ENCODE measurements at places on chromosomes 5 and 9. TPM values are rescaled to one million over a fixed set of nuclear protein-coding genes. Genes with fewer than 3 reads are reported as not detected.

Gene FAM151B
- 0.92 TPM for total RNA-seq

Gene FAM200C
- total RNA-seq = 0.87 TPM

- H3K27me3 ChIP-seq = no peaks in the 10 kb centered on the region
- no peaks in the 10 kb centered on the region for H3K36me3 ChIP-seq
- no peak overlapping the region for H3K4me3 ChIP-seq
Observed at GRCh38 chr5:88956416-88956815, 73.4 kb upstream of the MEF2C start.

GRCh38 chr9:120693700-120694008 is 20.6 kb downstream of the MEGF9 start:
- peaks cover 12% of the 10 kb centered on the region for H3K4me1 ChIP-seq
- no peak for DNase-seq
- no peaks in the 10 kb centered on the region for H3K27me3 ChIP-seq
- H3K4me3 ChIP-seq = no peak overlapping the region

- no peak overlapping the region for H3K27ac ChIP-seq
- H3K4me1 ChIP-seq = no peaks in the 10 kb centered on the region
- H3K36me3 ChIP-seq = no peaks in the 10 kb centered on the region
- H3K4me3 ChIP-seq = no peak overlapping the region
Observed at GRCh38 chr9:26537211-26537610, 355.4 kb downstream of the CAAP1 start.

DNA sequence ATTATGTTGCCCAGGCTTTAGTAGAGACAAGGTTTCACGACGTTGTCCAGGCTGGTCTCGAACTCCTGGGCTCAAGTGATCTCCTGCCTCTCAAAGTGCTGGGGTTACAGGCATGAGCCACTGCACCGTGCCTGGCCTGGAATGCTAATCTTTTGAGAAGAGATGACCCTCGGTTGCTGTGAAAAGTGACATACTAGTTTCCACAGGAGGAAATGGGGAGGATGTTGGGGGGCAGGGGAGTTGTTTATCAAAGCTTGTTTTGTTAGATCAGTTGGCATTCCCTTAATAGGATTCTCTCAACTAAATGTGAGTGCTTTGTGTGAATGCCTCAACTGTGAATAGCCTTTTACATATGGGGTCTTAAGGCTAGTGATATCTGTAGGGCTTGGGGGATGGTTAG is 16.4 kb upstream of the MATR3 start:
- H3K27me3 ChIP-seq = no peaks in the 10 kb centered on the region
- H3K36me3 ChIP-seq = peaks cover 12% of the 10 kb centered on the region
- H3K27ac ChIP-seq = peak overlapping the region; percentile 91
- H3K4me3 ChIP-seq = peak overlapping the region; percentile 18

DNA sequence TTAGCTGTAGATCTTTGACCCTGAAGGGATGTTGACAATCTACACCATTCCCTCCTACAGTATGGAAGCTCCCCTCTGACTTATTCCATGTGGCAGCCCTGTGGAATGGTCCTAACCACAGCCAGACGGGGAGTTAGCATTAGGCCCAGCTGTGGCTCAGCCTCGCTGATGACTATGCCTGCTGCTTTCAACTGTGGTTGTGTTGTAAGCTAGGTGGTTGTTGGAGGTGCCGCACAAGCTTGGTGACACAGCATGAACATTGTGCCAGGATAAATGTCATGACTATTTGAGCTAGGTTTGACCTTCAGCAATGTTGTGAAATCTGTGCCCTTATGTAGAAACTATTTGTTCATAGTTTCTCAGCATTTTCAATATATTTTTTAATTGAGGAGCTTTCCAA is 40.6 kb downstream of the SGCD start:
- DNase-seq = no peak
- H3K27ac ChIP-seq = no peak overlapping the region
- no peaks in the 10 kb centered on the region for H3K27me3 ChIP-seq
- H3K36me3 ChIP-seq = no peaks in the 10 kb centered on the region
- H3K4me1 ChIP-seq = no peaks in the 10 kb centered on the region
- no peak overlapping the region for H3K4me3 ChIP-seq

Gene SPINK5
- total RNA-seq = 550 TPM

Gene EIF4EBP3
- total RNA-seq = 5.2 TPM

Gene IFNB1
- total RNA-seq = not detected

DNA sequence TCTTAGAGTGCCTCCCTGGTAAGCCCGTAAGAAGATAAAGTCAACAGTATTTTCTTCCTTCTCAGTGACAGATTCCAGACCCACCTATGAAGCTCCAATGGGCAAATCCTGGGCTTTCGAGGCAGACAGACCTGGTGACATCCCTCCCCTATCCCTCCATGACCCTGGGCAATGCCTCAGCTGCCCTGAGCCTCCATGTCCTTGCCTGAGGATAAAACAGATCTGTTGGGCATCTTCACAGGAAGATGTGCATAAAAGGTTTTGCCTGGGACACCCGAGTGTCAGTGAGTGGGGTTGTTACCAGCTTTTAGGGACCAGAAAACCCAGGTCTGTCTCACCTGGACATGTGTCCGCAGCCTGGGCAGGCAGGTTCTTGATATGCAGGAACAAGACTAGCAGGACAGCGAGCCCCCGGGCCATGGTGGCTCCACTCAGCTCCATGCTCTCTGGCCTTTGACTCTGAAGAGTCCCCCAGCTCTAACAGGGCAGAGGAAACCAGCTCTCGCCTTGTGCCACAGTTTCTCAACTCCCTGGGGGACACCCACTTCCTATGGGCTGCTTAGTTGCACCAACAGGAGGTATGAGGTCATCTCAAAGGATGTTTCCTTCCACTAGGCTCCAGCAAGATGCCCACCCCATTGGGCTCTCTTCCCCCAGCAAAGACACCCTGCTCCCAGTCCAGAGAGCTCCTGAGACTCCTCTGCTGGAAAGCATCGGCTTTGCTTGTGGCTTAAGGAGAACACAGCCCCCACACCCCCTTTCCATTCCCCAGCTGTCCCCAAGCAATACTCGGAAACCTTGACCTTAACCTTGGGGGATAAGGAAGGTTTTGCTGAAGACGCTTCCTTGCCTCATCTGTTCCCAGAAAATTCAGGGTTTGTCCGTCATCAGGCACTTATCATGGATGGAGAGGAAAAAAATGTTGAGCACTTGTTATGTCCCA is at the start of gene FCN1:
FCN1 (minus strand) TSS at position 482 of the 943 bp plus-strand sequence; CDS start at position 441, 41 bp downstream.
- no peak within 1 kb of the TSS for H3K27ac ChIP-seq
- H3K4me1 ChIP-seq = no peaks in the 10 kb centered on the region
- no peaks in the 10 kb centered on the region for H3K36me3 ChIP-seq
- no peaks in the 10 kb centered on the region for H3K27me3 ChIP-seq
- no peak for DNase-seq

DNA sequence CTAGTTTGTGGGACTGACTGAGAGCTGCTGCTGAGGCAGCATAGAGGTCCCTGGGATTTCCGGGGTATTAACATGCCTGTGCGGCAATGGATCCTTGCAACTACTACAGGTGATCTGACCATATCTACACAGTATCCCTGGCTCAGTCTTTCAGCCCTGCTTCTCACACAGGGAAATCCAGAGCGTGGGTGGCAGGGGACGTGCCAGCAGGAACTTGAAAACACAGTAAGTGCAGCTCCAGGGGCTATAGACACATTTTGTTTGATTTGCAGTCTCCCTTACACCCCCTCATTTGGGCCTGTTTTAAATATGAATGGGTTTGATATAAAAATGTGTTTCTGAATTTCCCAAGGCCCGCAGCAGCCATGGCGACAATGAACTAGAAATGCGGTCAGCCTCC is 209.5 kb downstream of the DCP2 start:
- H3K27me3 ChIP-seq = no peaks in the 10 kb centered on the region
- no peak overlapping the region for H3K4me3 ChIP-seq
- H3K36me3 ChIP-seq = no peaks in the 10 kb centered on the region
- H3K27ac ChIP-seq = no peak overlapping the region
- DNase-seq = no peak
- H3K4me1 ChIP-seq = peaks cover 19% of the 10 kb centered on the region

Gene CCDC171
- total RNA-seq = 2.9 TPM

Gene FAM221B
- not detected for total RNA-seq

GRCh38 chr9:87490907-87491306 is 6.8 kb upstream of the DAPK1 start:
- no peak overlapping the region for H3K4me3 ChIP-seq
- no peak overlapping the region for H3K27ac ChIP-seq
- H3K27me3 ChIP-seq = no peaks in the 10 kb centered on the region
- DNase-seq = no peak
- H3K4me1 ChIP-seq = no peaks in the 10 kb centered on the region
- H3K36me3 ChIP-seq = no peaks in the 10 kb centered on the region

- H3K4me1 ChIP-seq = no peaks in the 10 kb centered on the region
- H3K36me3 ChIP-seq = no peaks in the 10 kb centered on the region
- no peak overlapping the region for H3K4me3 ChIP-seq
- no peaks in the 10 kb centered on the region for H3K27me3 ChIP-seq
Observed at GRCh38 chr9:83430681-83431080, 107.5 kb downstream of the FRMD3 start.

DNA sequence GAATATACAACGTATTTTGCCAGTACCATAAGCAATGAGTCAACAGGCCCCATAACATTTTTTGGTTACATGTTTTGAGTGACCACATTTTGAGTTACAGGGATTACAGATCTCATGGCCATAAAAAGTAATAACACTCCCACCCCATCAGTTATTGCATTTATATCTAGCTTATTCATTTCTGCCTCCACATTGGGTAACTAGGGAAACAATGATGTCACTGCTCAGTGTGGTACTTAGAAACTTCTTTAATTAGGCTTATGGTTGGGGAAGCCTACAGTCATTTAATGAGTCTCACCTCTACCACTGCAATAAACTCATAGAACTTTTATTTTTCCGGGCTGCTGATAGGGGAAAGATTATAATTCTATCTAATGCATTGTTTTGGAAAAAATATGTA is 39.9 kb upstream of the SMIM15 start:
- H3K27ac ChIP-seq = no peak overlapping the region
- DNase-seq = no peak
- no peaks in the 10 kb centered on the region for H3K4me1 ChIP-seq
- H3K36me3 ChIP-seq = no peaks in the 10 kb centered on the region
- H3K4me3 ChIP-seq = no peak overlapping the region
- no peaks in the 10 kb centered on the region for H3K27me3 ChIP-seq

DNA sequence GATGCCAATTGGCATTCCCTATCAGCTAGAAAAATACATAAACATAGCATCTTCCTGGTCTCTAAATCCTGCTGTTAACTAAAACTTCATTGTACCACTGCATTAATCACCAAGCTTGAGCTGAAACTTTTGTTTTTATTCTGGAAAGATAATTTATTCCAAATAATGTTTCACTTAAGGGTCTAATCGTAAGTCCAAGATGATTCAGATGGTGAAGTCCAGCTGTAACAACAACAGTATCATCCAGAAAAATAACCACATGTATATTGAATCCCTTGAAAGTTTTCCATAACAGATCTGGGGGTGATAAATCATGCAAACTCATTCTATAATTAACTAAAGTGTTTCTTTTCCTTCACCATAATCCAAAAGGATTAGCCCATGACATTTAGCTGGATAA is 23.9 kb downstream of the RORB start:
- H3K36me3 ChIP-seq = no peaks in the 10 kb centered on the region
- no peaks in the 10 kb centered on the region for H3K4me1 ChIP-seq
- no peak overlapping the region for H3K4me3 ChIP-seq
- H3K27me3 ChIP-seq = no peaks in the 10 kb centered on the region
- DNase-seq = no peak
- H3K27ac ChIP-seq = no peak overlapping the region

Gene CARTPT
- not detected for total RNA-seq

Gene SPATA31A3
- not detected for total RNA-seq

DNA sequence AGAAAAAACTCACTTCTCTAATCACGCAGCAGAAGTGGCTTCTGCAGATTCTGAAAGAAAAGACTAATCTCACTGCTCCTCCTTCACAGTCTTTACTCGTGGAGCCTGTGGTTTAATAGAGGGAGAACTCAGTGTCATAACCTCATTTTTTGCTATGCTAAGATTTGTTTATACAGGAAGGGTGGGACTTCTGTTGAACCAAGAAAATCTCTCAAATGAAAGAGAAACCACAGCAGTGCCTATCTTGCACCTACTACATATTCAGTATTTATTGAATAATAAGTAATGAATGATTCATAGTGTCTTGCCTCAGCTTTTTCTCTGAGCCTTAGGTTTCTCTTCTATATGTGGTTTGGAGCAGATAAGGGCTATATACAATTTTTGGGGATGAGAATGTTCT is 136.1 kb upstream of the DMAC1 start:
- H3K4me3 ChIP-seq = no peak overlapping the region
- H3K27me3 ChIP-seq = no peaks in the 10 kb centered on the region
- H3K27ac ChIP-seq = peak overlapping the region; percentile 63
- H3K4me1 ChIP-seq = peaks cover 7% of the 10 kb centered on the region
- DNase-seq = no peak
- H3K36me3 ChIP-seq = no peaks in the 10 kb centered on the region

Gene POU5F2
- total RNA-seq = 0.73 TPM

DNA sequence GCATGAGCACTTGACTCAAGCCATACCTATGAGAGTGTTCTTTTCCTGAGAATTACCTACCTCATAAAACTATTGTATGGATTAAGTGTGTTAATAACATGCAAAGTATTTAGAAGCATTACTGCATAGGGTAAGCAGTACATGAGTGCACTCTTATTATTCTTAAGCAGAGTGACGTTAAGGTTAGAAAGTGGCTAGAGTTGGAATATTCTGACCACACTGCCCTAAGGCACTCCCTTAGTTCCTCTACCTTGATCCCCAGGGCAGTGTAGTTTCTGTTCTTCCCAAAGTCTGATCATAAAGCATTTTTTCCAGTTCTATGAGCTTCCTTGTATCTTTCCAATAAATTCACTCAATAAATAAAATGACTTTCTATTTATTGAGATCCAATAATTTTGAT is 189.2 kb downstream of the PCSK1 start:
- H3K4me1 ChIP-seq = peaks cover 54% of the 10 kb centered on the region
- no peak overlapping the region for H3K27ac ChIP-seq
- no peak for DNase-seq
- H3K27me3 ChIP-seq = no peaks in the 10 kb centered on the region

DNA sequence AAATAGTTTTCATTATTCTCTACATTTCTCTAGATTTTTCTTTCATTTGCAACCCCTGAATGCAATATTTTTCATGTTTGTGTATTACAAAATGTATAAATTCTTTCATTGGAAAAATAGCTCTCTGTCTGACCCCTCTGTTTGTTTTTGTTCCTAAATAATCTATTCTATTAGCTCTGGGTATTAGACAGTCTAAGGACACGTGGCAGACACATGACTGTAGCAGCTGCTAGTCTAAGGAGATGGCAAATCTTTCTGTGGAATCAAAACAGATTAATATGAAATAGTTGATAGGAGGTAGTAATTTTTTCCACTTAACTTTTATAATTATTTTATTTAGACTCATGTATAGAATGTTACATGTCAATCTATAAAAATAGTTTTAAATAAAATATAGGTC is 21.4 kb upstream of the SPATA9 start:
- H3K27me3 ChIP-seq = no peaks in the 10 kb centered on the region
- no peak overlapping the region for H3K27ac ChIP-seq
- no peaks in the 10 kb centered on the region for H3K36me3 ChIP-seq
- H3K4me3 ChIP-seq = no peak overlapping the region

Gene LRRC19
- total RNA-seq = not detected

- H3K36me3 ChIP-seq = no peaks in the 10 kb centered on the region
- no peak overlapping the region for H3K4me3 ChIP-seq
- DNase-seq = no peak
- H3K27me3 ChIP-seq = no peaks in the 10 kb centered on the region
- H3K27ac ChIP-seq = no peak overlapping the region
- peaks cover 20% of the 10 kb centered on the region for H3K4me1 ChIP-seq
Observed at GRCh38 chr5:151721812-151722391, 35.2 kb upstream of the SPARC start.

Gene NRG2
- 4.9 TPM for total RNA-seq

- no peaks in the 10 kb centered on the region for H3K4me1 ChIP-seq
- H3K27me3 ChIP-seq = no peaks in the 10 kb centered on the region
- no peak overlapping the region for H3K27ac ChIP-seq
- DNase-seq = no peak
Observed at GRCh38 chr5:110925398-110925797, 146.1 kb upstream of the TSLP start.
